Fibroblast of skin of right quadriceps (primary cell): ENCODE measurements at places on chromosomes 16 and 17.

- no peak for DNase-seq
Observed at GRCh38 chr16:1500465-1501150, 7.4 kb downstream of the TELO2 start.

GRCh38 chr17:80882926-80883685 lies 108.5 kb upstream of the CHMP6 start:
- DNase-seq, result no peak

DNA sequence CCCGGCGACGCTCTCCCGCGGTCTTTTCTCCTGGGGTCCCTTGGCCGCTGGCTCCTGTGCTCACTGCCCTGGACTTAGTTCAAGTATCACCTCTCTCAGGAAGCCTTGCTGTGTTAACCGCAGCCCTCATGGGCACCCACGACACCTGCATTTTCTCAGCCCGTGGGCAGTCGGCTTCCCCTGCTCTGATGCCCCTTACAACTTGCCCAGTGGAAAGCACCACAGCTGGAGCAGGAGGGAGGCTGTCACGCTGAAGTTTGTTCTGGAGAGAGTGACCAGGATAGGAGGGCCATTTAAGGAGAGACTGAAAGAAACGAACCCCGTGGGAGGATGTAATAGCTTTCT lies 395 bp downstream of the STXBP4 start:
- no peak for DNase-seq

DNA sequence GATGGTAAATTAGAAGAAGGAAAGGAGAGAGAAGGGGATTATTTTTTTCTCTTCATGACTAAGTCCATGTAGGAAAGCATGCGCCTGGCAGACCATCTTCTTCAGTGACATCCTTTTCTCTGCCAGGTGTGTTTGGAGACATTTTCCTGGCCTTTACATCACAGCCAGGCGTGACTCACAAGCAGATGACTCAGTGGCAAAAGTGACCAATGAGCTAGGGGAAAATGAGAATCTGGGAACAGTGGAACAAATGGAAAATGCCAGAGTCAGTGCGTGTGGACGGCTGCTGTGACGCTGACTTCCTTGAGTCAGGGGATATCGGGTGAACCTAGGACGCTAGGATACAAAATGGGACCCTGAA lies 9.4 kb downstream of the KIAA0513 start:
- peak; percentile 66 for DNase-seq

DNA sequence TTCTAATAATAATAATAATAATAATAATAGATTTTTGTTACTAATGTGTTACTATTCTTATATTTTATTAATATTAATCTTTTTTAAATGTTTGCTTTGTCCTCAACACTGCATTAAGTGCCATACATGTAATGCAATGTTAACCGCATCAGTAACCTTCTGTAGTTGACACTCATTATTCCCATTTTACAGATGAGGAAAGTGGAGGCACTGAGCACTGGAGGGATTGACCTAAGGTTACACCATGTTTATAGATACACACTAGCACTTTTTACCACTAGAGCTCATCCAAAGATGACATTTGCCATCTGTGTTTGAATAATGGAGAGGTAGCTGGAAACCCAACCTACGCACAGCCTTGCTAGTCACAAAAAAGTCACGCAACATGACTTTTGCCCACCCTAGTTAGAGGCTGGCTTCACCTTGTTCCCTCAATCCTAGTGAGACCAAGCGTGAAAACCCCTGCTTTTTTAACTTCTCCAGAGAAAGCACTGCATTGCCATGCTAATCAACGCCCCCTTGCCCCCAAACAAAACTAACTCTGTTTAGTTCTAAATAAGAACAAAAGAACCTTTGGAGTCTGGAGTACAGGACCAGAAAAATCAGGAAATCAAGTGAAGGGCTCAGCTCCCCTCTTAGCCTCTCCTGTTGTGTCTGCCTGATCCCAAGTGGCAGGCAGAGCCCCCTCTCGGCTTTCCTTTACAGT lies 2.3 kb downstream of the ARSG start:
- no peak for DNase-seq

DNA sequence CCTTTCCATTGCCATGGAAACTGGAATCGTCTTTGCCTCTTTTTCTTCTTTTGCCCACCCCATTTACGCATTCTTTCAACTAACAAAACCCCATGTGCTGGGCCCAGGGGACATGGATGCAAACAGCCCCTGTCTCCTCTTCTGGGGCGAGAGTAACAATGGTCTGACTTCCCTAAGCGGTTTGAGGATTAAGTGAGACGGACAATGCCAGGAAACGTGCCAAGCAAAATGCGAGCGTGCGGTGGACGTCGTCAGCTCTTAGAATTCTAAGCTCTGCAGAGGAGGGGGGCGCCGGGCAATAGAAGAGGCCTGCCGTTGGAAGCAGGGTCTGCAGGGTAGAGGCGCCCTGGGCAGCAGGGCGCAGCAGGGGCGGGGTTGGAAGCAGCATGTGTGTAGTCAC lies 42.4 kb upstream of the JPH3 start:
- no peak for DNase-seq

DNA sequence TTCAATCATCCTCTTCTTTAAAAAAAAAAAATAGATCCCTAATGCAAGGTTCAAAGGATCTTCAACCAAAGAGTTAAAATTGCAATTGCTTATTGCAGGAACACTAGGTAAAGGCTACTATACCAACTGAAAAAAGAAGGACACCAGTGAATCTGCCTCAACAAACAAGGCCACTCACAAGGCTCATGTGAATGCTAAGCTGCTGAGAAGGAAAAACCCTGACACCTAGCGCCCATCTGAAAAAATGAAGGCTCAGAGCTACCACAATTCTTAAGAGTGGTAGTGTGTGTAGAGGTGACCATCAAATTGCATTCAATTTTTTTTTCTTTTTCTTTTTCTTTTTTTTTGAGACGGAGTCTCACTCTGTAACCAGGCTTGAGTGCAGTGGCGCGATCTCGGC lies 201.6 kb upstream of the C17orf78 start:
- DNase-seq, result peak; percentile 24

DNA sequence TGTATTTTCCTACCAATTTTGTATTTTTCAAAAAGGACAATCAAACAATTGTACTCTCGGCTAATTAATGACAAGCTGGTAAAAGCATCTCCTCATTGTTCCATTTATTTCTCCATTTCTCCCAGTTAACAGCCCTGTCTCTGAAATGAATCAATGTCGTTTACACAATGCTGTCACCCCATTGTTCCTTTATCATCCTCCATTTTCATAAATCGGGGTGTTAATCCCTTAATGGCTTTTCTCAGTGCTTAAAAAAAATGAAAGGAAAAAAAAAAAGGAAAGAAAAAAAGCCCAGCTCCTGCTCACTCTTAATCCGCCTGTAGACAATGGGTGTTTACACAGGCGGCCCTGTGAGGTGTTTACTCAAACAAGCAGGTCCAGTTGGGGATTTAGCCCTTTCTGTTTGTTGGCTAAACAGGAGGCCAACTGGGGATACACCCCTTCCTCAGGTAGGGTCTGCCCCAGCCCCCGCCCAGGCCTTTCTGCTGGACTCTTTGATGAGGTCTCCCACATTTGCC lies 86.8 kb upstream of the SALL1 start:
- DNase-seq, result no peak

GRCh38 chr16:27447301-27447700 lies 45.3 kb downstream of the IL21R start:
- DNase-seq, result no peak

DNA sequence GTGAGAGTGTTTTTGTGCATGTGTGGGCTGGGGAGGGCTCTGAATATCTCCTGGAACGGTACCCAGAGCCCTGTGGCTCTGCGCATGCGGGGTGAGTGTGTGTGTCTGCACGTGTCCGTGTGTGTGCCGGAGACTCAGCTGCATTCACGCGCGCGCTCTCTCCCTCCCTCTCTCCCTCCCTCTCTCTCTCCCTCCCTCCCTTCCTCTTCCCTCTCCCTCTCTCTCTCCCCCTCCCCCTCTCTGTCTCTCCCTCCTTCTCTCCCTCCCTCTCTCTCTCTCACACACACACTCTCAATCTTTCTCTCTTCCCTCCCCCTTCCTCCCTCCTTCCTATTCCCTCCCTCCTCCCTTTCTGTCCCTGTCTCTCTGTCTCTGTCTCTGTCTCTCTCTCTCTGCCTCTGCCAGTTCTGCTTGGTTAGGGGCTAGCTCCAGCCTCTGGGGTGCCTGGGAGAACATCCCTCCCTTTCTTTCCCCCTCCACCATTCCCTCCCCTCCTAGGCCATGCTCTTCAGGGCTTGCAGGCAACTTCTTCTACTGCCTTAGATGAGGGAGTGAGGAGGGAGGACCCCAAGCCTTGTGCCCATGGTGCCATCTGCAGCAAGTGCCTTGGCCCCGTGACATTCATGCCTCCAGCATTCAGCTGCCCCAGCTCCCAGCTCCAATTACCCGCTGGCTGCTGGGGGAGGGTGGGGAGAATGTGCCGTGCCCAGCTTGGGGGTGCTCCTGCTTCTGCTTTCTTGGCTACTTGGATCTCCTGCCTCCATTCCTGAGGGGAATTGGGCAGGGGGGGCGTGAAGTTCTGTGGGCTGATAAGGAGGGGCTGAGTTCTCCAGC lies 6.4 kb downstream of the THRA start:
- peak; percentile 83 for DNase-seq

GRCh38 chr17:5500247-5500588 lies 13.9 kb downstream of the MIS12 start:
- no peak for DNase-seq

DNA sequence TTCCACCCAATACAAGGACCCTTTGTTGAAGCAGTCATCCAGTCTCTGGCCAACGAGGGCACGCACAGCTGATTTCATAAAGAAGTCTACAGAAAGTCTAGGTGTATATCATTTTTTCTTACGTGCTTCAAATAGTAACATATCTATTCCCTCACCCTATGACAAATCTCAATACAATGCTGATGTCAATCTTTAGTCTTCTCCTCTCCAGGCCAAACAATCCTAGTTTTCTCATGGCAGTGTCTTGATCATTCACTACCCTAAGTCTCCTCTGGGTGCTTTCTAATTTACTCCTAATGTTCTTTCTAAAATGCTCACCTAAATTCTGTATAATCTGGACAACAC lies 92.6 kb downstream of the CACNG1 start:
- peak; percentile 33 for DNase-seq

GRCh38 chr16:57379579-57379978 lies 7.3 kb downstream of the CX3CL1 start:
- no peak for DNase-seq

DNA sequence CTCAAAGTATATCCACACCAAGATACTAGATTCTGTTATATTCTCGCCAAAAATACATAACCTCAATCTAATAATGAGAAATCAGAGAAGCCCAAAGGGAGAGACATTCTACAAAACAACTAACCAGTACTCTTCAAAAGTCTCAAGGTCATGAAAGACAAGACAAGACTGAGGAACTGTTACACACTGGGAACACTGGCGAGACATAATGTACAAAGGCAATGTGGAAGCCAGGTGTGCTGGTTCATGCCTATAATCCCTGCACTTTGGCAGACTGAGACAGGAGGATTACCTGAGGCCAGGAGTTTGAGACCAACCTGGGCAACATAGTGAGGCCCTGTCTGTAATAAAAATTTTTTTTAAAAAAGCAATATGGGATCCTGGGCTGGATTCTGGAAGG lies 85.9 kb downstream of the SPAG9 start:
- no peak for DNase-seq

GRCh38 chr16:82761858-82762257 lies 135.1 kb downstream of the CDH13 start:
- no peak for DNase-seq

DNA sequence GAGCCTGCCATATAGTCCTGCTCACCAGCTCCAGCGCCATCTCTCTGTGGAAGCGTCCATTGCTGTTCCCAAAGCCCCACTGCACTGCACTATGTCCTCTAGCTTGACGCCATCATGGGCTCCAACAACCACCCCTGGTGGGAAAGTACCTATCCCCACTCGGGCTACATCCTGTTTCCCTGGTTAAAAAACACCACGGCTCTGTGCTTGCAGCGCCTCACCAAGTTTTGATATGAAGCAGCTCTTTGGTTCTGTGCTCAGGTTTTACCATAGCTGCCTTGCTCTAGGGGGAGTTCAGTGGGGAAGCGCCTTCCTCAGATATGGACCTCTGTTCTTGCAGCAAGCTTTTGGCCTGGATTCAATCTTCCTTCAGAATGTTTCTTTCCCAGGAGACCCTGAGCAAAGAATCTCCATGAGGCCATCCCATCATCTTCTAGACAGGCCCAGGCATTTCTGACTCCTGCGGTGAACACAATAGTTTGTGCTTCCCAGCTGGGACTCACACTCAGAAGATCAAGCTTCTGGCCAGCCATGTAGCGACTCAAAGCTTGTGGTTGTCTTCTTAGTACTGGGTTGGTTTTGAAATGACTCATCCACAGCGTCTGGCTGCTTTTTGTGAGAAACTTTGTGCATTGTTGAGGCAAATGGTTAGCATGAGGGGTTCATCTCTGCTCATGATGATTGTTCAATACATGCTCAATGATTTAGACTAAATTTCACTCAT lies 39.5 kb downstream of the DYNLRB2 start:
- DNase-seq, result peak; percentile 78

- DNase-seq, result no peak
Observed at GRCh38 chr16:58863042-58863441, 128.9 kb upstream of the GOT2 start.

DNA sequence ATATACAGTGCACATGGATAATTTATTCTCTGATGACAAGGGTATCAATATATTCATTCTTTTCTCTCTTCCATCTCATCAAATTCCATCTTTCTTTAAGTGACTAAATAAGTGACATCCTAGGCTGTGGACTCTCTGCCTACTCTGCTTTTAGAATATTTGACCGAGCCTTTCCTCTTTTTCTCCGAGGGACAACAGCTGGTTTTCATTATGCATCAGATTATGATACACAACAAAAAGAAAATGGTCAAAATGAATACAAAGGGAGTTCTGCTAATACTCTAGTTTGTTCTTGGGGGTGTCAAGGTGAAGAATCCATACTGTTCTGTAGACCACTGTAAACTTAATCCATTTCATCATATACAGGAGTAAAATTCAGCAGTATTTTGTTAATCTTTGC lies 942.6 kb downstream of the KCNJ2 start:
- DNase-seq, result peak; percentile 21

GRCh38 chr16:81864646-81865382 lies 85.7 kb downstream of the PLCG2 start:
- DNase-seq, result no peak

GRCh38 chr17:74466828-74467184 lies 372 bp downstream of the CD300A start:
- no peak for DNase-seq

DNA sequence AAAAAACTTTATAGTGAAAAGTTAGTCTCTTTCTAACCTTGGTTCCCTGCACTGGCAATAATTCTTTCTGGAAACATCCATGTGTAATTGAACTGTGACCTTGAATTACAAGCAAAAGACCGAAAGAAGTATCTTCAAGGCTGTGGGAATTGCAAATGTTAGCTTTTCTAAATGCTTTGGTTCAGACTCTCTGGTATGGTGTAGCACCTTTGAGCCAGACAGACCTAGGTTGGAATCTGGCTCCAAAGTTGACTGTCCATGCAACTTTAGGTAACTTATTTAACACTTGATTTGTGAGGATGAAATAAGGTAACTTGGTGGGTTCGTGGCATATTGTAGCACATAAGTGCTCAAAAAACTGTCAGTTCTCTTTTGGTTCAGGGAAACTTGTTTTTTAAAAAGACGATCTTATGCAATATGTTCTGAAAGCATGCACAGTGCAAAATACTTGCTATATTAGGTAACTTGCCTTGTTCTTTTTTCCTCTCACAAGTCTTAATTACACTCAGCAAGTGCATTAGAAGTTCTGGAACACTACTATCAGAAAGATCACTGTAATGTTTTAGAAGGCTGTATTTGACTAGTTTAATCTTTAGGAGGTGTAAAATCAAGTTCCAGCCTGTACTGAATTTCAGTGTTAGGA lies 46.3 kb downstream of the TANGO6 start:
- DNase-seq, result no peak
